IMR-90 (cell line): ENCODE measurements at places on chromosomes 4 and X. TPM values are rescaled to one million over a fixed set of nuclear protein-coding genes. Genes with fewer than 3 reads are reported as not detected.

- no peak for DNase-seq
Measured at GRCh38 chrX:136344320-136344719, 43.6 kb downstream of the ADGRG4 start.

GRCh38 chr4:8688041-8688907 is 95.7 kb downstream of the CPZ start:
- DNase-seq, result peak; percentile 2

GRCh38 chr4:184309241-184310170 is 91.8 kb upstream of the ENPP6 start:
- DNase-seq, result no peak

DNA sequence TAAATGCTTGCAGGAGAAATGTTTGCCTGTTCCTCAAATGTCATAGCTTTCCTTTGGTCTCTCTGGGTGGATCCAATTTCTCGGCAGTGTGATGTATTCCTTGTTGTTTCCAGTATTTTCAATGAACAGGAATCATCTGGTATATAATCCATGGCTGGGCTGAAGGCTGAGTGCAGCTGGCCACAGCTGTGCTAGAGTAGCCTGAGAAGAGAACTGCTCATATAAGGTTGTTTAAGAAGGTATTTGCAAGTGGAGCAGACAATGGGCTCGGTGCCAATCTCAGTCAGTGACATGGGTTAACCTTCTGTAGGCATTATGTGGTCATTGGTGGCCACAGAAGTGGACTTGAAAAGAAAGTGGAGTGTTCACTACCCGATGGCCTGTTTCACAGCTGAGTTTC is 390.3 kb downstream of the SPRY1 start:
- peak; percentile 76 for DNase-seq

DNA sequence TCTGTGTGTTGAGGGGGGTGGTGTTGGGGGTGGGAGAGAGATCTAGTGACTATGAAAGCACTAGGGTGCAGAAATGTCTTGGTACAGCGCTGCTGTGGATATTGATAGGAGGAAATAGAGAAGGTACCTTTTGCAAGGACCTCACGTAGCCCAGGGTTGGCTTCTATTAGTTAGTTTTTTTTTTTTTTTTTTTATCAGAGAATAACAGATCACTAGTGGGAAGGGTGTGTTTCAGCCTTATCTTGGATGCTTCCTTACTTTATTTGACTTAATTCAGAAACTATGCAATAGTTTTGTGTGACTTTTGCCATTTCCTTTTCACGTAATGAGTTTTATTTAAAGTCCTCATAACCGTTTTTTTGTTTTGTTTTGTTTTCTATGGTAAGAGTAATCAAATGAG is 16.4 kb upstream of the PGRMC2 start:
- DNase-seq, result no peak

DNA sequence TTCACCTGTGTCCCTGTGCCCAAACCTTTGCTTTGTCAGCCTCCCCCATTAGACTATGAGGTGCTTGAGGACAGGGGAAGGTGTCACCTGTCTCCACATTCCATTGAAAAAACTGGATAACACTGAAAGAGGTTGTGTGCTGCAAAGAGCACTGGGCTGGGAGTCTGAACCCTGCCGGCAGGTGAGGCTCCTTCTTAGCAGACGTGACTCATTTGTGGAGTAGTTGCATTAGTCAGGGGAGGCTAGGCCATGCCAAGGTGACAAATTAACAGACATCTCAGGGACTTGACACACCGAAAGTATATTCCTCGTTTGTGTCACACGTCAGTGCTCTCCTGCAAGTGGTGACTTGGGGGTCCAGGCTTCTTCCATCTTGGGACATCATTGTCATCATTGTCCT is 95.9 kb upstream of the STX18 start:
- DNase-seq, result no peak

DNA sequence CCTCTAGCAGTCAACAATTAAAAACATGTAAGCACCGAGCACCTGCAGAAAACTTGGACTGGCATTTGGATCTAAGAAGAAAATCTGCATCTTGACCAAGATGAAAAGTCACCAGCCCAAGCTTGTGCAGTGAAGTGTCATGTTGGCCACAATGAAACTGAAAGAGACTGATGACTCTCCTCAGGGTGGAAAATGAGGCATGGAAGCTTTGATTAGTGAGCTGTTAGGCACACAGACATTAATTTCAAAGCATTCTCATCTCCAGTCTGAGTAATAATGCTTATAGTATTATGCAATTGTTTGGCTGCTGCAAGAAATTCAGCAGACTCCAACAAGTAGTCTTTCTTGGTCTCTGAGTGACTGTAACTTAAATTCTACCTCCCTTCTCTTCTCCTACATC is 150.1 kb downstream of the AR start:
- no peak for DNase-seq

DNA sequence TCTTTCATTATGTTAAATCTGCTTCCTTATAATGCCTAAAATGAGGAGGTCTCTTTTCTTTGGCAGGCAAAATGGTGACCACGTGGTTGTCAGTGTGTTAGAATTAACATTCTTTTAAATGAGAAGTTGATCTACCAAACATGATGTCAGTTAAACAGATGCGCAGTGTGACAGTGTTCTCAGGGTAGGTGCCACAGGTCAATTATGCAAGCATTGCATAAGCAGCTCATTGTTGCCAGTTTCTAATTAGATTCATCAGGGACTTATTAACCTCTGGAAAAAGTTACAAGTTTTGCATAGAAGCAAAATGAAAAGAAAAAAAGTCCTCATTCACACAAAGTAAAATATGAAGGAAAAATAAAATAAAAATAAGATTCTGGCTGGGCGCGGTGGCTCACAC is 324.1 kb upstream of the GALNT7 start:
- DNase-seq, result no peak

GRCh38 chr4:25792200-25792791 is 70.5 kb downstream of the SEL1L3 start:
- DNase-seq, result no peak

DNA sequence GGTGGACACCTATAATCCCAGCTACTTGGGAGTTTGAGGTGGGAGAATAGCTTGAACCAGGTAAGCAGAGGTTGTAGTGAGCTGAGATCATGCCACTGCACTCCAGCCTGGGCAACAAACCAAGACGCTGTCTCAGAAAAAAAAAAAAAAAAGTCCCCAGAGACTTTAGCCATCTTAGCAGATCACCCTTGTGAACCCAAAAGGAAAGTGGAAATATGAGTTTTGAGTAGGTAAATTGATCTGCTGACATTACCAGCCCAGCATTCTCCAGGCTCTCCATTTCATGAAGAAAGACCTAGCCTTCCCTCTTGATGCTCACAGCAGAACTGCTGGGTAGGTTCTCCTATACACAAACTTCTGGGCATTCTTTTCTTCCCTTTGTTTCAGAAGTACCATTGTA is 24.5 kb upstream of the HNRNPD start:
- no peak for DNase-seq

DNA sequence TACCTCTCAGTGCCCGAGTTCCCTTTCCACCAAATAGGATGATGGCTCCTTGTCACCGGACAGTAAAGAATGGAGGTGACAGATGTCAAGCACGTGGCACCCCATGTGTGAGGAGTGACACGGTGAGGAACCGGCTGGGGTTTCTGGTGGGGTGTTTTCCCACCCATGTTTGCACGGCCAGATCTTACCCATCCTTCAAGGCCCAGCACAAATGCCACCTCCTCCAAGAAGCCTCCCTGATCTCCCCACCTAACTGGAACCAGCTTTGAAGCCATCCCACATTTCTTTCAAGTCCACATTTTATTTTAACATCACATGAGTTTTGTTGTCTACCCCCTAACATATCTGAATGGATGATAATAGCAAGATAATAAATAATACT is 63.0 kb downstream of the WFS1 start:
- no peak for DNase-seq

DNA sequence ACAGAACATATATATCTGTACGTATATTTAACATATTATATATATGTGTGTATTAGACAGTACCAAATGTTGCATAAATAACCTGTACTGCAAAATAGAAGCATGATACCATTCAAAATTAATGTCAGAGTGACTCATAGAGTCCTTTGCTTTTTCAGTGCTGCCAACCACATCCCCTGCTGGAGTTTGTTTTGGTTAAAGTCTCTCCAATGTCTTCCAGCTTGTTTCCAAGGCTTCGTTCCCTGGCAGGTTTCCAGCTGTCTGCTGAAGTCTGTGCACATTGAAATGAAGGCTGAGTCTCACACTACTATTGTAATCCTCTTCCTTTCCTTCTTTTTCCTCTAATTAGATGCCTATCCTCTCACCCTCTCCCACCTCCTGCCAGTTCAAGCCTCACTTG is 14.9 kb downstream of the NRK start:
- peak; percentile 78 for DNase-seq

GRCh38 chr4:42627885-42628646 is 28.8 kb downstream of the ATP8A1 start:
- no peak for DNase-seq

DNA sequence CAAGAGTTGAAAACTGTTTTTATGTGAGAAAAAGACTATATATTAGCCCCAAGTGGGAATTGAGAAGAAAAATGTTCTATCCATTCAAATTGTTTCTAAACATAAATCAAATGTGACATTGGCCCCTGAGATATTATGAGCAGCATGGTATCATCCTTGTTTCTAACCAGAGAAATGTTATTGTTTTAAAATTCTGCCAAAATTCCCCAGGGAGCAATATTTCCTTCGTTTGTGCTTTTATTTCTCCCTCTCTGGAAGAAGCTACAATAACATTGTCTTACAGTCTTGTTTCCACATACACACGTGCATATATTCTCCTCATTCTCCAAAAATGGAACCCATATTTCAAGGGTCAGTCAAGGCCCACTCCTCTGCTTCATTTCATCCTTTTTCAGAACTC is 46.7 kb downstream of the MAGEB17 start:
- no peak for DNase-seq

- DNase-seq, result peak; percentile 39
Measured at GRCh38 chr4:176360446-176360845, 40.7 kb downstream of the SPCS3 start.

DNA sequence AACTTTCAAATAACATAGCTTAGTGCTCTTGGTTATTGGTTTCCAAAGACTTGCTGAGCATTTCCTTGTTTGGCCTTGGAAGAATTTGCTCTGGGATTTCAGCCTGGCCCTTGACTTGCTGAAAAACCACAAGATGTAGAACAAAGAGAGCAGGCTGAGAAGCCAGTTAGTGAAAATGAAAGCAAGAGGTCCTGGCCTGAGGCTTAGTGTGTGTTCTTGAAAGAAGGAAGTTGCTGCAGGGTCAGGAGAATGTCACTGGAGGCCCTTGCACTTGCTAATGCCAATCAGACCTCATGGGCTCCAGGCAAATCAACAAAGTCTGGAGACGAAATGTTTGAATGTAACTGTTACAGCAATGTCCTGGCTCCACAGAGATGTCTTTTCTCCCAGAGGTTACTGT is 79.4 kb downstream of the SYNPO2 start:
- peak; percentile 87 for DNase-seq

GRCh38 chr4:86549163-86549788 is 44.8 kb upstream of the PTPN13 start:
- peak; percentile 65 for DNase-seq

- DNase-seq, result no peak
Measured at GRCh38 chrX:136551410-136551809, 19.4 kb downstream of the VGLL1 start.

DNA sequence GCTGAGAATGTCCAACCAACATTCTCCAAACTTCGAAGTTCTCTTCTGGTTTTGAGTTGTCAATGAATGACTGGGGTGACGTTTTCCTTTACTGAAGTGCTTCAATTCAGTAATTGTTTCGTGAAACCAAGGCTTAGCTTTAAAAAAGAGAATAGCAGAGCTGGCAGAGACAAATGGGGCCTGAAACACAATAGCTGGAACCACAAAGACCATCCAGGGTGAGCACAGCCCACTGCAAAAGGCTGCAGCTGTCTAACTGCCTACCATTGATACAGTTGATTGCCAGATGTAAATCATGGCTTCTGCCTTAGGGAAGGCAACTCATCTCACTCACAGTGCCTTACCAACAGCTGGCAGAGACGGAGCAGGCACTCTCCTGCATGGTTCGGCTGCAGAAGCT is 78.7 kb upstream of the ZNF518B start:
- no peak for DNase-seq

DNA sequence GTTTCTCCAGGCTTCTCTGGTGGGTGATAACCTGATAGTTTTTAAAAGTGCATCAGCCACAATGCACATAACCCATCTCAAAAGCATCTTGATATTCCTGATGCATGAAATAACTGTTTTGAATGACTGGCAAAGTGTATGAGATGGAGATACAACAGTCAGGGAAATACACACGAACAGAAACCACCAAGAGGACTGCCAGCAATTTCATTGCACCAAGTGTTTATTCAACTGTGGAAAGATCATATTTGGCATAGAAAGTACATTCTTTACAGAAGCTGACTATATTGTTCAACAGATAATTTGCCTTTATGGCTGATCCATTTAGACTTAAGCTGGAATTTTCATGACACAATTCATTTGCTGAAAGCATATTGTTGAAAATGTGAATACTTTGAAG is 139.5 kb downstream of the SLIT2 start:
- DNase-seq, result peak; percentile 75

GRCh38 chr4:65668201-65669089 is 1.8 kb downstream of the EPHA5 start:
- DNase-seq, result no peak

DNA sequence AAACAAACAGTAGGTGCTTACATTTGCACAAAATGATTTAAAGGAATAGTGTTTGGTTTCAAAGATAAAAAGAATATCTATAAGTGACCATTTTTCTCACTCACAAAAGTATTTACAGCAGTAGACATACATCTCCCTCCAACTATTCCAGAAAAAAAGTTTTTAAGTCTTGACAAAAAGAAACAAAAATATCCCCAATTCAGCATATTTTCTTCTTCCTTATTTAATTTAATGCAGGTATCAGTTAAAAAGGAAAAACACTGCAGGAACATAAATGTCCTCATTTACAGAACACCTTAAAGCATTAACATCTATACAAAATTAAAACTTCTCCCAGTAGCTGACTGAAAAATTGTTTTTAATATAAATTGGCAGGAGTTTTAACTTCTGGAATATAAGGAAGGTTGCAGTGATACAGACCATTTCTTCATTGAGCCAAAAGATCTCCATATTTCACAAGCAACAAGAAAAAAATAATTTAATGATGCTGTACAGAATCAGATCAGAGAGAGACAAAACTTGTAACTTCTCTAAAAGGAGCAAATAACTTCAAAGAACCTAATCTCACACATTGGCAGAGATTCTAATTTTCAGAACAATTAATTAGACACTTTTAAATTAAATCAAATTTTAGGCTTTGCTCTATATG is 4.3 kb downstream of the MAB21L2 start:
- no peak for DNase-seq

PPA2 gene
- total RNA-seq, result 52.5 and 66.7 TPM in 2 replicates

GPR173 gene
- 0.90 and 1.1 TPM in 2 replicates for total RNA-seq

GNL3L gene
- total RNA-seq, result 47.2 and 48.8 TPM in 2 replicates

CPZ gene
- total RNA-seq, result 0.56 and 0.90 TPM in 2 replicates

OPHN1 gene
- 12.5 and 13.1 TPM in 2 replicates for total RNA-seq

FGF5 gene
- total RNA-seq, result 18.6 and 35.8 TPM in 2 replicates

ENOPH1 gene
- 36.0 and 51.7 TPM in 2 replicates for total RNA-seq

AKAP14 gene
- total RNA-seq, result not detected in 2 replicates
